ENCODE measurements at places on chromosomes 7 and 10. TPM values are rescaled to one million over a fixed set of nuclear protein-coding genes. Genes with fewer than 3 reads are reported as not detected.

PSMC2 gene
- polyA plus RNA-seq: 89.1 TPM

MRLN gene
- polyA plus RNA-seq: not detected

FAM53B gene
- 48.9 TPM for polyA plus RNA-seq

SHH gene
- polyA plus RNA-seq: not detected

AKR1E2 gene
- not detected for polyA plus RNA-seq

UPK3B gene
- polyA plus RNA-seq: not detected

AKR1D1 gene
- polyA plus RNA-seq: not detected

GRM3 gene
- polyA plus RNA-seq: not detected

ITIH2 gene
- not detected for polyA plus RNA-seq

PON3 gene
- not detected for polyA plus RNA-seq

ENO4 gene
- 0.45 TPM for polyA plus RNA-seq

UPK3BL2 gene
- polyA plus RNA-seq: 3.9 TPM

CDK14 gene
- 53.0 TPM for polyA plus RNA-seq

SAMD8 gene
- 11.7 TPM for polyA plus RNA-seq

CCL24 gene
- not detected for polyA plus RNA-seq

RNF32 gene
- polyA plus RNA-seq: 3.9 TPM

HACD1 gene
- not detected for polyA plus RNA-seq

ZNF467 gene
- not detected for polyA plus RNA-seq

DEPP1 gene
- not detected for polyA plus RNA-seq

ERVW-1 gene
- polyA plus RNA-seq: 0.06 TPM

CTAGE15 gene
- polyA plus RNA-seq: 0.50 TPM

GPR85 gene
- not detected for polyA plus RNA-seq

SPDYE5 gene
- polyA plus RNA-seq: 0.24 TPM

WDFY4 gene
- 78.7 TPM for polyA plus RNA-seq

ZNF804B gene
- not detected for polyA plus RNA-seq

NAT16 gene
- polyA plus RNA-seq: not detected

NUTM2A gene
- polyA plus RNA-seq: not detected

KIF11 gene
- 0.68 TPM for polyA plus RNA-seq

All from IgD-negative memory B cell (primary cell).